Right ventricle myocardium superior (tissue), 1 donor: ENCODE measurements at places on chromosomes 11 and 22. TPM values are rescaled to one million over a fixed set of nuclear protein-coding genes. Genes with fewer than 3 reads are reported as not detected.

Gene OR5B12
- not detected for total RNA-seq

Gene ACTN3
- total RNA-seq: not detected

Gene TMEM184B
- 42.2 TPM for total RNA-seq

Gene PRODH
- 11.9 TPM for total RNA-seq

Gene PGA5
- not detected for total RNA-seq

Gene FOLR1
- 0.94 TPM for total RNA-seq

Gene C22orf31
- total RNA-seq: not detected
